Articular chondrocyte of knee joint (primary cell): ENCODE measurements at places on chromosomes 2 and 18. TPM values are rescaled to one million over a fixed set of nuclear protein-coding genes. Genes with fewer than 3 reads are reported as not detected.

The LBX2 gene
- total RNA-seq = 2.2 and 3.3 TPM in 2 replicates

The EMX1 gene
- not detected in 2 replicates for total RNA-seq

The ORC2 gene
- 15.3 and 18.7 TPM in 2 replicates for total RNA-seq

The COL6A3 gene
- 1,743 and 2,116 TPM in 2 replicates for total RNA-seq

The STON1 gene
- 26.8 and 32.1 TPM in 2 replicates for total RNA-seq

The SKOR2 gene
- total RNA-seq = not detected in 2 replicates

The ATP9B gene
- total RNA-seq = 35.2 and 43.6 TPM in 2 replicates

The HOXD1 gene
- not detected in 2 replicates for total RNA-seq

The CRIM1 gene
- total RNA-seq = 512 and 531 TPM in 2 replicates

The CD302 gene
- 24.0 and 28.5 TPM in 2 replicates for total RNA-seq

The RTP5 gene
- not detected in 2 replicates for total RNA-seq

The ARHGEF4 gene
- total RNA-seq = 12.9 and 16.3 TPM in 2 replicates

The IL1R1 gene
- 160 and 278 TPM in 2 replicates for total RNA-seq

The PLEKHB2 gene
- total RNA-seq = 90.3 and 93.4 TPM in 2 replicates

The LRRTM4 gene
- total RNA-seq = not detected in 2 replicates

The ALKAL2 gene
- 0.13 and 0.22 TPM in 2 replicates for total RNA-seq

The PTPRN gene
- 0.13 and 0.43 TPM in 2 replicates for total RNA-seq

The TANK gene
- total RNA-seq = 97.7 and 100 TPM in 2 replicates

The CYP26B1 gene
- total RNA-seq = 0.52 and 1.5 TPM in 2 replicates

The DTNA gene
- 1.8 and 3.4 TPM in 2 replicates for total RNA-seq

The C2orf92 gene
- total RNA-seq = 2.2 and 4.0 TPM in 2 replicates

The AOX1 gene
- total RNA-seq = 90.5 and 162 TPM in 2 replicates

The SCYGR4 gene
- 0.11 TPM in 1 of 2 replicates, not detected in the other for total RNA-seq

The TMEM247 gene
- not detected in 2 replicates for total RNA-seq

The TACR1 gene
- total RNA-seq = 0.11 TPM in 1 of 2 replicates, not detected in the other

The FOXD4L1 gene
- 0.11 and 0.26 TPM in 2 replicates for total RNA-seq

The LCT gene
- total RNA-seq = 0.22 and 0.26 TPM in 2 replicates

The CYP1B1 gene
- total RNA-seq = 742 and 860 TPM in 2 replicates

The MROH2A gene
- total RNA-seq = not detected in 2 replicates
